ENCODE measurements at places on chromosomes 3 and 15. TPM values are rescaled to one million over a fixed set of nuclear protein-coding genes. Genes with fewer than 3 reads are reported as not detected.

Gene GOLGA6A
- not detected for total RNA-seq

Gene DIPK2A
- 34.7 TPM for total RNA-seq

Gene MAP1A
- total RNA-seq: 5.9 TPM

Gene HDAC11
- total RNA-seq: 14.2 TPM

Gene TRH
- not detected for total RNA-seq
